Neural progenitor cell (in vitro differentiated cells): ENCODE measurements at places on chromosomes 6 and 20. TPM values are rescaled to one million over a fixed set of nuclear protein-coding genes. Genes with fewer than 3 reads are reported as not detected.

DNA sequence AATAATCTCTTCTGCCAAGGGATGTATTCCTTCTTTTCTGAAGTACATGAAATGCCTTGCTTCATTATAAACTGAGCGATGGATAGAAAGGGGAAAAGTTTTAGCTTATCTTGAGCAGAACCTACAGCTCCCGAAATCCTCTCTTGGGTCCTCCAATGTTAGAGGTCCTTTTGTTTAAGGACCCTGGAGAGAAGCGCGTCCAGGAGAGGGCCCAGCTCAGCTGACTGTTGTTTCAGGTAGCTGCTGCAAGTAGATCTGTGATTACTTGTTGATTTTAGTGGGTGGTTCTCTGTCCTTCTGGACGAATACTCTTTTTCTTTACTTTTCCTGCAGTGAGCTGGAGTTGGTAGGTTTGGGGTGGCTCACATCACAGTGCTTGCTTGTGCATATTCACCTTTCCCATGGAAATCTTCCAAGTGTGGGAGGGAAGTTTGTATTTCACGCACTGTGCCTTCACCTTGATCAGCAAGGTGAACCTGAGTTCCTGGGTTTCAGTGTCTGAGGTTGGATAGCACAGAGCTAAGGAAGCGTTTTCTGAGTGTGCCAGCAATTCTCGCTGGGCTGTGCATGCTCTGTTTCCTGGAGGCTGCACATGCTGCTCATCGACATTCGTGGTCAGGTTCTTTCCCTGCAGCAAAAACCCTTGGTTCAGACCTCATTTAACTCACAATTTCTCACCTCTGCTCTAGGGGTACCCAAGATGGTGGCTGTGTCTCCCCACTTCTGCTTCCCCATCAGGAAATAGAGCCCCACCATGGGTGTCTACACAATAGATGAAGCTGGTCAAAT is 176.3 kb downstream of the JARID2 start:
- no peak overlapping the region for H3K4me3 ChIP-seq
- no peak for DNase-seq
- peaks cover 9% of the 10 kb centered on the region for H3K36me3 ChIP-seq
- no peak overlapping the region for H3K27ac ChIP-seq

GRCh38 chr6:45545416-45545815 is 167.7 kb upstream of the SUPT3H start:
- no peak overlapping the region for H3K4me3 ChIP-seq
- no peak for DNase-seq
- no peaks in the 10 kb centered on the region for H3K27me3 ChIP-seq
- H3K36me3 ChIP-seq: no peaks in the 10 kb centered on the region
- H3K4me1 ChIP-seq: no peaks in the 10 kb centered on the region

- H3K4me1 ChIP-seq: no peaks in the 10 kb centered on the region
- no peak overlapping the region for H3K27ac ChIP-seq
Observed at GRCh38 chr6:48996461-48997119, 466.5 kb downstream of the MMUT start.

The CST8 gene
- not detected in 2 replicates for total RNA-seq

DNA sequence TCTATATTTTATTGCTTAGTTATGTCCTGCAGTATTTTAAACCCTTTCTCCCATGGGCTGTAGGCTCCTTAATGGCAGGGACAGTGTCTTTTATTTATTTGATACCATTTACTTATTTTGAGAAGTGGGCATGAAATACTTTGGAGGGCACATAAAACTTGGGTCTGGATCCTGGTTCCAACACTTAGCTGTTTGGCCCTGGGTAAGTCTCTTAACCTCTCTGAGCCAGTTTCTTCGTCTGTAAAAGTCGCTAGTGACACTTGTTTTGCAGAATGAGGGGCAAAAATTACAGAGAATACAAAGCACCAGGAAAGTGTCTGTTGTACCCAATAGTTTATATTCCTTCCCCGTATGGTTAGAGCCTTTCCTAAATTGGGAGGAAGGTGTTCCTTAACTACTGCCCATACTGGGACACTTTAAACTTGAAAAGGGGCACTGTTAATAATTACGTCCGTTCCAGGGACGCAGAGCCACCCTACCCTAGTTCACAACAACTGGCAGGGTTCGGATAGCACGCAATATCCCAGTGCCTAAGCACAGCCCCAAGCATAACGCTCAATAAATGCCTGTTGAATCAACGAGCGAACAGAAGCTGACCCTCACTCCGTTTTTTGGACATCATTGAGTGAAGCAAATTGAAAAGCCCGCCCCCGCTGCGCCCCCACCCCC is 6.0 kb upstream of the ARMC12 start:
- H3K36me3 ChIP-seq: no peaks in the 10 kb centered on the region
- H3K27ac ChIP-seq: peak overlapping the region; percentile 71
- peaks cover 2% of the 10 kb centered on the region for H3K27me3 ChIP-seq
- DNase-seq: no peak
- H3K4me3 ChIP-seq: peak overlapping the region; percentile 79

DNA sequence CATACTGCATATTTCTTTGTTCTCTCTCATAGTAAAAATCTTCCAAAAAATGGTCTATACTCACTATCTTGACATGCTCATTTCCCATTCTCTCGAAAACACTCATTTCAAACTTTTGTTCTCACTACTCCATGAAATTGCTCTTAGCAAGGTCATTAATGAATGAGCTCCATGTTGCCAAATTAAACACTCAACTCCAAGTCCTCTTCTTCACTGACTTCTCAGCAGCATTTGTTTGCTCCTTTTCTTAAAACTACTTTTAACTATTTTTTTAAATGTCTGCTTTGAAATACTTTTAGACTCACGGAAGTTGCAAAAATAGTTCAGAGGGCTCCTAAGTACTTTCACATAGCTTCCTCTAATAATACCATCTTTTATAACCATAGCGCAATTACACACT is 274.0 kb upstream of the PREP start:
- H3K27ac ChIP-seq: no peak overlapping the region
- H3K27me3 ChIP-seq: no peaks in the 10 kb centered on the region
- no peak for DNase-seq
- H3K36me3 ChIP-seq: no peaks in the 10 kb centered on the region
- no peak overlapping the region for H3K4me3 ChIP-seq
- peaks cover 9% of the 10 kb centered on the region for H3K4me1 ChIP-seq

- no peaks in the 10 kb centered on the region for H3K27me3 ChIP-seq
- peaks cover 63% of the 10 kb centered on the region for H3K4me1 ChIP-seq
- no peak overlapping the region for H3K4me3 ChIP-seq
- no peak for DNase-seq
Observed at GRCh38 chr6:43092635-43093034, 16.5 kb downstream of the PTK7 start.

- DNase-seq: no peak
- H3K4me1 ChIP-seq: no peaks in the 10 kb centered on the region
- no peaks in the 10 kb centered on the region for H3K27me3 ChIP-seq
Observed at GRCh38 chr6:16718356-16718755, 42.9 kb downstream of the ATXN1 start.

- H3K27me3 ChIP-seq: no peaks in the 10 kb centered on the region
- H3K4me1 ChIP-seq: peaks cover 29% of the 10 kb centered on the region
- H3K36me3 ChIP-seq: no peaks in the 10 kb centered on the region
- no peak overlapping the region for H3K27ac ChIP-seq
- H3K4me3 ChIP-seq: no peak overlapping the region
Observed at GRCh38 chr20:53712212-53712977, 118.8 kb upstream of the ZNF217 start.

The FNDC11 gene
- 0.39 and 9.0 TPM in 2 replicates for total RNA-seq

GRCh38 chr6:31090973-31091364 is 21.4 kb downstream of the C6orf15 start:
- H3K27ac ChIP-seq: no peak overlapping the region
- H3K4me1 ChIP-seq: no peaks in the 10 kb centered on the region
- no peaks in the 10 kb centered on the region for H3K27me3 ChIP-seq
- H3K4me3 ChIP-seq: no peak overlapping the region
- DNase-seq: no peak

The PBOV1 gene
- total RNA-seq: not detected in 2 replicates
